AML-193 (cell line): ENCODE measurements at places on chromosomes 1 and 21.
A peak's percentile ranks its signal among the peaks of the same experiment; 100 is the strongest.

DNA sequence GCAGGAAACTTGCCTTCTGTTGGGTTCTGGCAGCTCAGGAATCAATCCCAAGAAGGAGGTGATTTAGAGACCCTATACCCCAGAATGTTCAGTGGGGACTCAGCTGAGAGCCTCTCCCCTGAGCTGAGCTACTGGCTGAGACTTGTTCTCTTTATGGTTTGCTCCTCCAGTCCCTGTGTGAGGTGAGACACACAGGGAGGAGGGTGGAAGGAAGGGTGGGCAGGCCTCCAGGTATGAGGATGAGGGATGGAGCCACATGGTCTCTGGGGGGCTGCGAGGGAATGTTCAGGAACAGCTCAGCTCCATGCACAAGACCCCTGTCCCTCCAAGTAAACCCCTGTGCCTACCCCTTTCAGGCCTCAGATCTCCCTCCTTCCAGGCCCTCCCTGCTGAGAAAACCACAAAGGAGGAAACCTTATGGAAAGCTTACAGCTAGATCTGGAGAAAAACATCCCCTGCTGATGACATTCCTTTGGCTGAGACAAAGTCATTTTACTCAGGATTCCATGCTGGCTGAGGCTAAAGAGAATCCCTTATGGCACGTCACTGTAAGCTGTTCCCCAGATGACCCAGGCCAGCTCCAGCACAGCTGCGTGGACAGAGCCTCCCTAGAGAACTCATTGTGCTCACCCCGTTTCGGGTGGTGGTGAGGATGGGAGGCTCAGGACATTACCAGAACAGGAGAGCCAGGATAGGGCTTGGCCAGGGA lies 91.5 kb upstream of the IPO9 start:
- no peak for DNase-seq

DNA sequence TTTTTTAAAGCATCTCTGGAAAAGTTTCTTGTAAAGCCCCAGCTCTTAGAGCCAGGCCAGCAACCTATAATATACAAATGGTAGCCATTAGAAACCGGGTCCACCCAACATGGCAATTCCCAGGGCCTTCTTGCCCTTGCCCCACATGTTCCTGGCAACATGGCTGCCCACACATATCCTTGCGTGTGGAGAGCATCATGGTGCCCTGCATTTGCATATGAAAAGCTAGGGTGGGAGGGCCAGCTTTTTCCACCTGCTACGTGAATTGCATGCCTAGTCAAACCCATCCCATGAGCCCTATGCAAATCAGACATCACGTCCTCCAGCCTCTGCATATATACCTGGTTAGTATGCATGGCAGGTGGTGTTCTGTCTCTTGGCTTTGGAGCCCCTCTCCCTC lies 88.2 kb downstream of the RABGAP1L start:
- no peak for DNase-seq

GRCh38 chr1:236292425-236292824 lies 10.7 kb upstream of the ERO1B start:
- DNase-seq, result no peak

GRCh38 chr1:58017641-58018040 lies 528.9 kb downstream of the OMA1 start:
- DNase-seq, result no peak

- DNase-seq, result no peak
Observed at GRCh38 chr1:200775850-200776249, 37.2 kb downstream of the CAMSAP2 start.

DNA sequence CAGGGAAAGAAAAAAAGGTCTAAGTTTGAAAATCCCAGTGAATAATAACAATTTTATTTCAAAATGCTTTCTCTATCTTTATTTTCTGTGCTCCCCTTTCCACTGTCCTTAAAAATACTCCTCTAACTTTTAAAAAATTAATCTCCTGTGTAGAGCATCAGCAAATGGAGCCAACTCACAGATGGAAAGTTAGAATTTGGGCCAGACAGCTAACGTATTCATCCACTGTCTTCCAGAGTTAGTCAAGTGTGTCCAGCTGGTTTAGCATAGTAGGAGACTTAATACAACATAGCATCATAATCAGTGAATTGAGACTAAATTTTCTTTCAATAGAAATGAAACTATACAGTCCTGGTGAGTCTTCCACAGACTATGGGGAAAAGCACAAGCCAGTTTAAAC lies 419.0 kb upstream of the LRRC7 start:
- DNase-seq, result no peak

- DNase-seq, result no peak
Observed at GRCh38 chr1:39689214-39689613, 2.0 kb downstream of the HPCAL4 start.

DNA sequence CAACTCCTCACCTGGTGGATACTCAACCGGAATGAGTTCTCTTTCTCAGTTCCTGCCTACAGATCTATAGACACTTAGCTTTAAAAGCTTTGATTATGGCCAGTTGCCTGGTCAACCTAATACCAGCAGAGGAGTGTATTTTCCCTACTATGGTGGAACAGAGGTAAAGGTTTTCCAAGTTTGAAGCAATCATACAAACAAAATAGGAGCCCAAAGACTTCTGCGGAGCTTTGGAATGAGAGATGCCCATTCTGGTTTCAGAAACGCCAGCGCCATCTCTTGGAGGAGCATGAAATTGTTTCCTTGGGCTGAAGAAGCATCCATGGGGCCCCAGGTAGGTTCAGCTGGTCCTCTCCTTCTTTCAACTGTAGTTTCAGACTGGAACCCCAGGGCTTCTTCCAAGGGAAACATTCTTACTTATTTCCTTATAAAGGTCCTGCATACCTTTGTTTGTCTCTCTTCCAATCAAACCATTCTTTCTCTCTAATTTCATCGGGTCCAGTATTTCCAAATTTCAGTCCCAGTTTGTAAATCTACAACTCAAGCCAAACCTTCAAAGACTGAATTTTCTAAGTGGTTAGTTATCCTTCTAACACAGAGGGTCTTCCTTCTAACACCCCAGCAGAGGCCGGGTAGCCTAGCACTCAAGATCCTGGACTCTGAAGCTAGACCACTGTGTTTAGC lies 95.9 kb downstream of the KCNJ15 start:
- DNase-seq, result peak; percentile 27

GRCh38 chr1:172742599-172743500 lies 83.9 kb downstream of the FASLG start:
- DNase-seq, result peak; percentile 28

- DNase-seq, result no peak
Observed at GRCh38 chr21:16061194-16061593, 331.4 kb downstream of the USP25 start.

DNA sequence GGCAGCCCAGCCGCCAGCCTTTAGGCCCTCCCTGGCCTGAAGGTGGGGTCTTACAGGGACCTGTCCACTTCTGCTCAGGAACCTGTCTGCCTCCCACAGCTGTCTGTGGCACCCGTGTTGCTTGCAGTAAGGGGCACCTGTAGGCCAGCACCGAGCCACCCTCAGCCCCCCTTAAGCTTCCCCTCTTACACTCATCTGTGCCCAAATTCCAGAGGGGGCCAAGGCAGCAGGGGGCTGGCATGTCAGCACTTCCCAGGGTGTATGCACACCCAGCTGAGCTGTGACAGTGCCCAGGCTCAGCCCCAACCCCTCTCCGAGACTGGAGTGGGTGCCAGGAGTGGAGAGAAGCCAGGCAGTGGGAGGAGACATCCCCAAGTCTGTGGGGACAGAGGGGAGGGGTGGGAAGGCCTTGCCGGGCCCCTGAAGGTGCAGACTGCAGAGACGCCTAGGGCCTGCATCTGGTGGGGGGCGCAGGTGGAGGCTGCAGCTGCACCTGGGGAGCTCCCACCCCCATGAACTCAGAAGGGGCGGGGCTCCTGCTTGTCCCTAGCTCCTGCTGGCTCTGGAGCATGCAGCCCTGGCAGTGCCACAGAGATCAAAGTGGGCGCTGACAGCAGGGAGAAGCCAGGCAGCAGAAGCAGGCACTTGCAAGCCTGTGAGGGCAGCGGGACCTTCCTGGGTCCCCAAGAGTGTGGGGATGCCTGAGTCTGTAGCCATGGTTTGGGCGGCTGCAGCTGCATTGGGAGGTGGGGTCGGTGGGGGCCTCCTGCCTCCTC lies 5.4 kb upstream of the SLC2A7 start:
- DNase-seq, result no peak

- DNase-seq, result no peak
Observed at GRCh38 chr1:18852501-18852900, 7.0 kb downstream of the TAS1R2 start.

- peak; percentile 54 for DNase-seq
Observed at GRCh38 chr1:35929730-35930592, 944 bp upstream of the AGO3 start.

- DNase-seq, result no peak
Observed at GRCh38 chr1:235885655-235886262, 19.1 kb upstream of the LYST start.

- DNase-seq, result no peak
Observed at GRCh38 chr21:30953605-30954004, 72.2 kb upstream of the KRTAP11-1 start.

DNA sequence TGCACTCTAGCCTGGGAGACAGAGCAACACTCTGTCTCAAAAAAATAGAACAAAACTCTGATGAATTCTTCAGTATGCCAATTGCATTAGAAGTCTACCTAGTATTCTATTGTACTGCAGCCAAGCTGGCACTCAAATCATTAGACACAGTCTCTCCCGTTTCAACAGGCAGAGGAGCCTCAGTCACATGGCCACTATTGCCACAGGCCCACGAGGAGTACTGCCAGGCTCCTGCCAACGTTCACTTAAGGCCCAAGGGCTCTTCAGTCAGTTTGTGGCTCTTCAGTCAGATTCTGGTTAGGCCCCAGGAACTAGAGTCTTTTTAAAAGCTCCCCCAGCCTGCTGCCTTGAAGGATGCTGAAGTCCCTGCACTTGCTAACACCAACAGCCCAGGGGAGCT lies 73.4 kb downstream of the SH3BGR start:
- DNase-seq, result no peak

DNA sequence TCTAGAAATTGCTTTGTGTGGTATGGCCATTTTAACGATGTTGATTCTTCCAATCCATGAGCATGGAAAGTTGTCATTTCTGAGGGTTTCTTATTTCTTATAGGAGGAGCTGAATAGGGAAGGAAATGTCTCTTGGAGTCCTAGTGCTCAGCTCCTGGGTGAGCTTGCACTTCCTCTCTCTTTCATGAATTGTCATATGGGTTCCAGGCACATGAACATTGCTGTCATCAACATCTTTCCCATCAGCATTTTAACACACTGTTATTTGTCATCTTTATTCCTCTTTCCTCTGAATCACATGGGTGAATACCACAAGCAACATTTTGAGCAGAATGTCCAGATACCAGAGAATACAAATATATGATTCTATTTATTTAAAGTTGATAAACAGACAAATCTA lies 23.4 kb downstream of the SLAMF6 start:
- DNase-seq, result peak; percentile 37

DNA sequence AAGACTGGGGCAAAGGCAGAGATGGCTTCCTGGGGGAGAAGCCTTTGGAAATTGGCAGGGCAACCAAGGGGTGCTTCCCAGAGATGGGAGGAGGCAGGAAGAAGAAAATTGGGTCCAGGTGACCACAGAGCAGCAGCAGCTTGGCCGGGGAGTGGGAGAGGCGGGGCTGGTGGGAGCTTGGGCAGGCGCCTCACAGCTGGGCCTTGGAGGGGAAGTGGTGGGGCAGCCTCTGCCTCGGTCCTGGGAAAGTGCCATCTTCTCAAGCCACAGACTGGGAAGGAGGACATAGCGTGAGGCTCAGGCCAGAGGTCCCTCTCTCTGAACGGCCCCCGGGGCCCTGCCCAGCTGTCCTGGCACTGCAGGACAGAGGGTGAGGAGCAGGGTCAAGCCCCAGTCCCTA lies 24.0 kb upstream of the WASF2 start:
- DNase-seq, result no peak

DNA sequence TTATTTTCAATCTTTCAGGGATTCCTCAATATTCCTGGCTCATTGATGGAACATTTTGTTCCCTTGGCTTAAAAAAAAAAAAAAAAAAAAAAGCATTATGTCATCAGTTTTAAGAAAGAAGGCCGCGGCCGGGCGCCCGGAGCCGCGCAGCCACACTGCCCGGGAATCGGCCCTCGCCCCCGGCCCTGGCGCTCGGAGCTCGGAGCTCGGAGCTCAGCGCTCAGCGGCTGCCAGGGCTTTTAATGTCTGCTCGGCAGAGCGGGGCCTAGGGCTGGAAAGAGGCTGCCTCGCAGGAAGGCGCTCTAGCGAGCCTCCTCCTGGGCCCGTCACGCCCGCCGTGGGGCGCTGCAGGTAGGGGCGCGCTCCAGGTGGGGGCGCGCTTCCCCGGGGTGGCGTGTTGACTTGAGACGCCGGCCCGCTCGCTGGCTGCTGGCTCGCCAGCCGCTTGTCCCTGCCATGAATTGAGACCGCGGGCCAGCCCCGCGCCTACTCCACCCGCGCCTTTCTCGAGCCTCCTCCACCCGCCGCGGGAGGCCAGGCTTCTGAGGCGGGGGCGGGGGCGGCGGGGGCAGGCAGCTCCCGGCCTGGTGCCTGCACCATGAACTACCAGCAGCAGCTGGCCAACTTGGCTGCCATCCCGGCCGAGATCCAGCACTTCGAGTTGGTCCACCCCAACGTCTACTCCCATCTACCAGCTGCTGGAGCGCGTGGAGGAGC lies 5.4 kb upstream of the TDRD5 start:
- no peak for DNase-seq

DNA sequence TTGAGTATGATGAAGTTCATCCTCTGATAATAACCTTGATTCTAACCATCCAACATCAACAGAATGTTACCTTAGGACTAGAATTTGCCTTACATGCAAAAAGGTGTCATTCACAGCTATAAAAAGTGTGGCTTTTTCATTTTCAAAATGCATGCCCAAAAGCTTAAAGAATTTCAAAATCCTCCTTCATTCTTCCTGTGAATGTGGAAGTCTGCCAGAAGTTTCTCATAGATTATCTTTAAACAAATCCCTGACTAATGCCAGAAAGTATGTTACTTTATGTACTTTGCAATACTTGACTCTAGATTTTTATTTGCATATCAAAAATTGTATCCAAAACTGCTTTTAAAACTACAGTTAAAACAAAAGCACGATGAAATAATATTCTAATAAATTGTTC lies 270.6 kb upstream of the ZRANB2 start:
- DNase-seq, result no peak

DNA sequence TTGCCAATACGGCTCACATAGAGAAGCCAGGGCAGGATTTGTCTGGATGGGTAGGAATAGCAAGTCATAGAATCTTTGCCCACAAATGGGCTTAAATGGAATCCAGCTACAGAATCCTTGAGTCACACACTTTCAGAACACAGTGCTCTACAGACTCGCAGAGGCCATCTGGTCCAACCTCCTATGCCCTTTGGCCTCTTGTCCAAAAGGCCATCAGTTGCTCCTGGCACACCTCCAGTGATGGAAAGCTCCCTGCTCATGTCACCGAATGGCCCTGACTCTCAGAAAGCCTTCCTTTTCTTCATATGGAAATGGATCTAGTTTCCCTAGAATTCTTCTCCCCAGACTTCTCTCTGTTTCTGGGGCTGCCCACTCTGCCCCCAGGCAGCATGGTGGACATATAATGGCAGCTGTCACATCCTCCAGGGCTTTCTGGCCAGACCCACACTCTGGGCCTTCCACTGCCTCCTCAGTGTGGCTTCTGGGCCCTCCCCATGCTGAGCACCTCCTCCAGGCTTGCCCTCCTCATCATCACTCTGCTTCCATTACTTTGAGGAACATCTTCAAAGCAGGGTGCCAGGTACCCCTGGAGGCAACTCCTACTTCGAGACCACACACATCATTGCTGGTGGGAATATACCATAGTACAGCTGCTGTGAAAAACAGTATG lies 33.6 kb upstream of the TRABD2B start:
- DNase-seq, result no peak
